ENCODE measurements at places on chromosomes 12 and 14.

DNA sequence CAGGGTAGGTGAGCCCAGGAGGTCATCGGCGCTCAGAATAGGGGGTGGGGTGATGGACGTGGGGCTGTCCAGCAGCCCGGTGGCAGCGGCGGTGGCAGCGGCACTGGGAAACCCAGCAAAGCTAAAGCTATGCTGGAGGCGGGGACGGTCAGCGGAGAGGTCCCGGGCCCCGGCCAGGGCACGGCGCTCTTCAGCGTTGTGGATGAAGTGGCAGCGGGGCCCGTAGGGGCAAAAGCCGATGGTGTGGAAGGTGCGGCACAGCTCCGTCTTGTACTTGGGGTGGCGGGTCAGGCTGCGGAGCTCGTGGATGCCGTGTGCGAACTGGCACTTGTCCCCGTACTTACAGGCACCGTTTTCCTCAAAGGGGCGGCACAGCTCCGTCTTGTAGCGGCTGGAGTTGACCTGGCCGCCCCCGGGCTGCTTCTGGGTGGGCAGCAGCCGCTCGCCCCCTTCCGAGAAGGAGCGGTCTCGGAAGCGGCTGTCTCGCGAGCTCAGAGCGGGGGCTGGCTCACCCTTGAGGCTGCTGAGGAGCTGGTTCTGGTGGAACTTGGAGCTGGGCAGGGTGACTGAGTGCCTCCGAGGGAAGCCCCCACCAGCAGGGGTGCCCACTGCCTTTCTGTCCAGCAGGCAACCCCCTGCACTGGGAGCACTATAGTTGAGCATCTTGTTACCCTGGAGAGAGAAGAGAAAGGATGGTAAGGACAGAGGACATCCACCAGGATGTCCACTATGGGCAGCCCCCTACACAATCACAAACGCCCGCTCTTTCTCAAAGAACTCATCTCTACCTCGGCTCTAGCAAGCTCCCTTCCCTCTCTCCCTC lies 2.8 kb downstream of the ZFP36L1 start:
- DNase-seq, result no peak

DNA sequence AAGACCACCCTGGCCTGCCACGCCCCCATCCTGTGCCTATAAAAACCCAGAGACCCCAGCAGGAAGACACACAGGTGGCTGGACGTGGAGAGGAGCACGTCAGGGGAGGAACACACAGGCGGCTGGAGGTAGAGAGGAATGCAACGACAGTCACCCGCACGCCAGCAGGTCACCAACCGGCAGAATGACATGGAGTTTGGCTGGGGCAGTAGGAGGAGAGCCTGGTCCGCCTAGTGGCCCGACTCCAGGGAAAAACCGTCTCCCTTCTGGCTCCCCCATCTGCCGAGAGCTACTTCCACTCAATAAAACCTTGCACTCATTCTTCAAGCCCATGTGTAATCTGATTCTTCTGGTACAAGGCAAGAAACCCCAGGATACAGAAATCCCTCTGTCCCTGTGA lies 62.7 kb upstream of the KCNH3 start:
- no peak for DNase-seq

DNA sequence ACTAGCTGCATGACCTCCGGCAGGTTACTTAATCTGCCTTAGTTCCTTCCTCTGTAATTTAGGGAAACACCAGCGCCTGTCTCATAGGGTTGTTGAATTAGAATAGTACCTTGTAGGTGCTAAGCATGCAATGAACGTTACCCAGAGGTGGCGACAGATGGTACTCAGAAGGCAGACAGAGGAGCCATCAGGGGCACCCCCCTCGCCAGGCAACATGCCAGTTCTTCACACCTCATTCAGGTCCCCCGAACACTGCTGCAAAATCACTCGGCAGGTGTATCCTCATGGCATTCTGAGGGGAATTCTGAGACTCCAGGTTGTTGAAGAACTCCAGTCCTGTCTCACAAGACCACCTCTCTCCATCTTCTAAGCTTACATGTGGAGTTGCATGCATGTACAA lies 10.1 kb downstream of the ISM2 start:
- no peak for DNase-seq

DNA sequence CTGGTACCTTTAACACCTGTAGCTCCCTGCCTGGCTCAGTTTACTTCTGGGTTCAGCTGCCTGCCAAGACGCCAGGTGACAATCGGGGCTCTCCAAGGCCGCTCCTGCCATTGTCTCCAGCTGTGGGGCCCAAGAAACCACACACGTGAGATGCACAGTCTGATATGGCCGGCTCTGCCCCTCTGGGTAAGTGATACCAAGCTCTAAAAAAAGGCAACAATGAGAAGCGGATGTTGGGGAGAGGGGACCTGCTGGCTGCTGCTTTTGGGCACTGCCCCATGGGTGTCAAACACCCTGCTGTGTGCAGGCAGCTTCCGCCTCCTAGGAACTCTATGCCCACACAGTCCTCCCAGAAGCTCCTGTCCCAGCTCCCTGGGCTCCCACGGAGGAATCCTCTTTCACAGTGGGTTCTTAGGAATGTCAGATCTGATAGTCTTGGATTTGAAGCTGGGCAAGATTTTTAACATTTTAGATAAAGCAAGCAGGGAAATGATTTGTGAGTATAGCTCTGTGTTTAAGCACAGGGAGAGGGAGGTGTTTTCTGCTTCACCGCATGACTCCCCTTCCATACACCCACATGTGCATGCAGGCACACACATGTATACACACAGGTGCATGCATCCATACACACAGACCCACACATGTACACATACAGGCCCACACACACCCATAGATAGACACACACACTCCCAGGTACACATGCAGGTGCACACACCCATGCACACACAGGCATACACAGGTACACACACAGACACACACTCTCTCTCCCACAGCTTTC lies 1135.8 kb downstream of the BCL11B start:
- DNase-seq, result no peak

- no peak for DNase-seq
Measured at GRCh38 chr14:104111301-104112112, 26.0 kb downstream of the ASPG start.

DNA sequence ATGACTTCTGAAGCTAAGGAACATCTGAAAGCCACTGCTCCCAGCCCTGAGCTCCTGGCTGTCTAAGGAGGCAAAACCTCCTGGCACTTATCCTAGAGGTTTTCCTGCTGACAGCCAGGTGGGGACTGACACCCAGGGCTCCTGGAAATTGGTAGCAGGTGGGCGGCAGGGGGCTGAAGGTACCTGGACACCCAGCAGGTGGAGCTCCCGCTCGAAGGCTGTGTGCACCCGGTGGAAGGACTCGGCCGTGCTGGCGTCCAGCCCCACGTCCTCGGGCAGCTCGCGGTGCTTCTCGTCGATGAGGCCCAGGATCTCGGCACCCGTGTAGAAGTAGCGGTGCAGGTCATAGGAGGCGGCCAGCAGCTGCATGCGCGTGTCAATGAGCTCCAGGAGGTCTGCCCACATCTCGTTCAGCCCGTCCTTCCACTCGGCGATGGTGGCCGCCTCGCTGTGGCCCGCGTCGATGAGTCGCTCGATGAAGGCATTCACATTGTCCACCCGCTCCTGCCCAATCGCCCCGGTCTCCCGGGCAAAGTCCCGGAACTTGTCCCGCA lies 68.2 kb downstream of the PLEKHG3 start:
- DNase-seq, result no peak

DNA sequence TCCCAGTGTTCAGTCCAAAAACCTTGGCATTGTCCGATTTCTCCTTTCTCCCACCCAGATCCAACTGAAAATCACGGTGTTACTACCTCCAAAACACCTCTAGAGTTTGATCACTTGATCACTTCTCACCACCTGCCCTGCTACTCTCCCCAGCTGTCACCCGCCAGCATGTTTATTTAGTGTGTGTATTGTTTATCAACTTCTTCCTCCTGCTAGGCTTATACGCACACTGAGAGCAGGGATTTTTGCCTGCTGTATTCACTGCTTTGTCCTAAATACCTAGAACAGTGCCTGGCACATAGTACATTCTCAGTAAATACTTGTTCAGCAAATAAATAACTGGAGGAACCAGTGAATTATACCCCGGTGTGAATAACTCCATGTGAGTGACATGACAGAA lies 5.0 kb downstream of the BDKRB1 start:
- no peak for DNase-seq

DNA sequence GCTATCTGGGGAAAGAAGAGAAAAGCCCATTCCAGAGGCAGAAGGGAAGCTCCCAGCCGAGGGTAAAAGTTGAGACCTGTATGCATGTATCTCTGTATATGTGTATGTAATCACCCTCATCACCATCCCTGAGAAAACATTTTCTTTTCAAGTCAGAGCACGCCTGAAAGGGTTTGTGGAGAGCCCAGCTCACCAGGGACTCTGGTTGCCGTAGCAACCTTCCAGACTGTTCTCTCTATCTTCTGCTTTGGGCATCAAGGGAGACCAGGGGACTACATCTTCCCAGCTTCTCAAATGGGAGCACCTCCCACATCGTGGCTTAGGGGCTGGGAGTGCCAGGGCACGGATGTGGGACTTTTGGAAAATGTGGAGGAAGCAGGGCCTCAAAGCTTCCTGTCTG lies 93.5 kb downstream of the GALNT8 start:
- no peak for DNase-seq

- DNase-seq, result no peak
Measured at GRCh38 chr14:23106747-23107045, 1.9 kb upstream of the CIROP start.

GRCh38 chr12:82756303-82756702 lies 69.6 kb downstream of the TMTC2 start:
- DNase-seq, result no peak

- DNase-seq, result peak; percentile 98
Measured at GRCh38 chr14:76918782-76919394, 92.7 kb downstream of the LRRC74A start.

GRCh38 chr14:88196925-88197324 lies 126.1 kb downstream of the KCNK10 start:
- DNase-seq, result no peak

- no peak for DNase-seq
Measured at GRCh38 chr14:94893411-94894160, 123.7 kb upstream of the GSC start.

DNA sequence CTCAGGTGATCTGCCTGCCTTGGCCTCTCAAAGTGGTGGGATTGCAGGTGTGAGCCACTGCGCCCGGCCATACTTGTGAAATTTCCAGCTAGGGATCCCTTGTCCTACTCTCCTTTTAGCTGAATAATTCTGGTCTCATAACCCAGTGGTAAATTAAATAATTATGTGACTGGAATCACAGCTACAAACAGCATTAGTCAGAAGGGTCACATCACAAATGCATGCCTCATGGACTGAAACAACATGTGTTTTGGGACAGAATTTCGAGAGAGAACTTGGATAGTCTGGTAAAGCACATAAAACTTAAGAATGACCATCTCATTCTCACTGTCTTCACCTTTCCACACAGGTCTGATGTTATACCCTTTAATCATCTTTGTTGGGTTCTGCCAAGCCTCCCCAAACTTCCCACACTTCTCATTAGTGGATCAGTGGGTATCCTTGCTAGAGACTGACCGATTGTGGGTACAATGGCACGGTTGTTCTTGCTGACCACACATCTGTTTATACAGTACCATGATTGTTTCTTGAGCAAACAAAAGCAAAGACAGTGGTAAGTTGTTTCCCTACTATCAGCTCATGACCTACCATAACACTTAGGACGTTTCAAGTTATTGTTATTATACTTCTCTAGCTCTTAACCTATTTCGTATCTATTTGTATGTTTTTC lies 5.1 kb downstream of the GPRC5D start:
- peak; percentile 27 for DNase-seq

- DNase-seq, result no peak
Measured at GRCh38 chr12:54987611-54988231, 3.2 kb upstream of the TESPA1 start.

- DNase-seq, result no peak
Measured at GRCh38 chr12:98274430-98275130, 240.8 kb upstream of the TMPO start.

DNA sequence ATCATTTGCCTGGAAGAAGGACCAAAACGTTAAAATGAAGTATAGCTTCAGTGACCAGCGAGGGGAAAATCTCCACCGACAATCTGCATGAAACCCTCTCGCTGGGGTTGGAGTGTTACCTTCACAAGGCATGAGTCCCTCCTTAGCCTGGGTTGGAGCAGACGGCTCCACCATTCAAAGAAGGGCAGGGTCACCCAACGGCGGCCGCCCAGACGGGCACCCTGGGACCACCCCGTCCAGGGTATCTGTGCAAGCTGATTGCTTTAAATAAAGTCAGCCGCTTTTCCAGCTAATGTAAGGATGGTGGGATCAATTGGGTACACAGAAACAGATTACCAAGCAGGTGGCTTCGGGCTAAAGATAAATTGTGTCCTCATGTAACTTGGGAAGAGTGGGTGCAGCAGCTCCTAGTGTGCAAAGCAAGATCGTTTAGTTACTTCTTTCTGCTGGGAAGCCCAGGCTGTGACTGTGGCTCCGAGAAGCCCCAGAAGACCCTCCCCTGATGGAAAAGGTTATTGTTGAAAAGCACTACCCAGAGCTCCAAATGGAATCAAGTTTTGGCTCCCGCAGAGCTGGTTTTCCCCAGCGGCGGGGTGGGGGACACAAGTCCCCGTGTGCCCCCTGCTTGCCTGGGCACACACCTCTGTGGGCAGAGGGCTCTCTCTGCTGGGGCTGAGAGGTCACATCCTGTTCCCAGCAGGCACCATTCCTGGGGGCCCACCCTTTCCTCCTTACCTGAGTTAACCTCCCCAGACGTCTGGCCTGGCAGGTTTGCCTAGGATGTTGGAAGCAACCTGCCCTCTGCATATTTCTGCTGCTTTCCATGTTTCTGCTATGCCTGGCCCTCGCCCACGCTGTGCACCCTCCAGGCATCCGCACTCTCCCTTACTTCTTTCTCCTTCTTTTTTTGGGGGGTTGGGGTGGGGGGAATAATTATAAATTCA lies 318.6 kb upstream of the DIO3 start:
- no peak for DNase-seq

Data from fibroblast of skin of scalp (primary cell).